Stimulated activated CD8-positive, alpha-beta memory T cell treated with anti-CD3 and anti-CD28 coated beads, Interleukin-4, amount 100 ng/mL, for 1 hour (primary cell): ENCODE measurements at places on chromosomes 2 and 18.

- DNase-seq = no peak
These were observed 12.8 kb upstream of the MAP3K20 start for GRCh38 chr2:173062801-173063200.

- no peak for DNase-seq
These were observed 31.8 kb upstream of the MTX2 start for GRCh38 chr2:176237456-176237855.

- DNase-seq = no peak
These were observed 65.6 kb upstream of the ZNF385B start for GRCh38 chr2:179927041-179927440.

DNA sequence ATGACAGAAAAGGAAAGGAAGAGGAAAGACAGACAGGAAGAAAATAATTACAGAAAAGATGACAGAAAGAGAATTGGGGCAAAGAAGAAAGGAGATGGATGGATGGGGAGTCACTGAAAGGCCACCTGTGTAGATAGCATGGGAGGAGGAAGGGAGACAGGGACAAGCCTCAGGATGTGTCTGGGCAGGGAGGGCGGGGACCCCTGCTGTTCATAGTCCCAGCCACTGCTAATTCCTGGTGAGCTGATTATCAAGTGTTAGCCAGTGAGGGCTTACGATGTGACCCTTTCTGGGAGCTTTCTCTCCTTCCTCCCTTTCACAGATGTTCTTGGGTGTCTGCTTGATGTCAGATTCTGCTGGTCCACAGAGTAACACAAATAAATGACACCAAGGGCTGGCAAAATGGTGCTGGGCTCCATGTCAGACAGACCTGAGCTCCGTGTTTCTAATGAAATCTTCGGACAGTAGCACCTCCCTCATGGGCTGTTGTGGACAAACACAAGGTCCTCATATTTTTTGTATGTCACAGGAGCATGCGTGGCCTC, 13.6 kb downstream of the FHOD3 start:
- no peak for DNase-seq
